ENCODE measurements at places on chromosomes 11 and 22.

- no peak for DNase-seq
These were observed 113.5 kb downstream of the SOX6 start for GRCh38 chr11:16242806-16243205.

- no peak for DNase-seq
These were observed 234.9 kb upstream of the CADM1 start for GRCh38 chr11:115739146-115739545.

DNA sequence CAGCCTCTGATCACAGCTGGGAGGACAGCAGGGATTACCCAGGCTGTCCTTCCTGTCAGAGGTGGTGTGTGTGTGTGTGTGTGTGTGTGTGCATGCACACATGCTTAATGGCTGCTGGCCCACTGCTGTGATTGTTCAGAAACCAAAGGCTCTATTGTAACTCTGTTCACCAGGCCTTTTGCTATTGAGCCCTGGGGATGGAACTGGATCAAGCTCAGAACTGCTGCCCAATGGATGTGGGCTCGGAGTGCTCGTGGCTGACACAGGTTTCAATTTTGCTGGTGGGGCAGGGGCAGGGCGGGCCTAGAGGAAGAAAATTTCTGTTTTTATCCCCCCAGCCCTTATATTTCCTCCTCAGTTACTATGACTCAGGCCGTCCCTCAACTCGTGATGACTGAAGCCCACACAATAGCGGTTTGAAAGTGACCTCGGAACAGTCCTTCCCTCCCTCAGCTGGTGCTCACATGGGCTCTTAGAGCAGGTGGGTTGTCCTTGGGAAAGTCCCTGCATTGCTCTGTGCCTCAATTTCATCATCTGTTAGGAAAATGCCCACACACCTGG, 359.3 kb downstream of the TENM4 start:
- peak; percentile 67 for DNase-seq

- DNase-seq, result no peak
These were observed 40.5 kb downstream of the OPCML start for GRCh38 chr11:133491680-133492383.

DNA sequence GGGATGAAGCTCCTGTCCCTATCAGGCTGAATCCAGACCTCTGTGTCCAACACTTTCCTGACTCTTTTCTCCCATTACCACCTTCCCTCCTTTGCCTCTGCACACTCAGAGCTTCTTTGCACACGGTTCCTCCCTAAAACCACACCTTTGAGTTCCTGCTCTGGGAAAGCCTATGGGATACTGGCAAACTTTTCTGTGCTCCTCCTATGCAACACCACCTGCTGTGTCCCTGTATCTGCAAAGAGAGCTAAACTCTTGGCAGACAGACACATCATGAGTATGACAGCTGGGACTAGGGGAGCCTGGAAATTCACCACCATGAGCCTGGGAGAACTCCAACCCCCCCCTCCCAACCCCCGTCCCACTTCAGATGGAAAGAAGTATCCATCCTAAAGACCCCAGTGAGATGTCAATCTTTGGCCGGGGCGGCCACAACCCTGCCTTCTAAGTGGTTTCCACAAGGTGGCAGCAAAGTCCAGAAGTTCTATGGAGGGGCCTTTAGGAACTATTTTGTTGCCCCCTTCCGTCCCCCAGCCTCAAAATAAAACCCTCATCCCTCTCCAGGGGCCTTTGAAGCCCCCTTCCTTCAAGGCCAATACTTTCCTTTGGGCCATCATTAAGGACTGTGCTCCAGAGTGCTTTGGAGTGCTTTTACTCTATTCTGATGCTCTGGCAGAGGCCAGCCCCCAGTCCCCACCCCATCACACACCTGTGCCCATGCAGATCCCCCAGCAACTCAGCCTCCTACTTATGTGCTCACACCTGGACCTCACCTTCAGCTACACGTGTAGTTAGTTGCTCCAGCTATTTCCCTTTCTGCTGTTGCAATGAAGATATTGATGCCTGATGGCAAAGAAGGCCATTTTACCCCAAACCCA, 19.4 kb downstream of the HTR3A start:
- no peak for DNase-seq

DNA sequence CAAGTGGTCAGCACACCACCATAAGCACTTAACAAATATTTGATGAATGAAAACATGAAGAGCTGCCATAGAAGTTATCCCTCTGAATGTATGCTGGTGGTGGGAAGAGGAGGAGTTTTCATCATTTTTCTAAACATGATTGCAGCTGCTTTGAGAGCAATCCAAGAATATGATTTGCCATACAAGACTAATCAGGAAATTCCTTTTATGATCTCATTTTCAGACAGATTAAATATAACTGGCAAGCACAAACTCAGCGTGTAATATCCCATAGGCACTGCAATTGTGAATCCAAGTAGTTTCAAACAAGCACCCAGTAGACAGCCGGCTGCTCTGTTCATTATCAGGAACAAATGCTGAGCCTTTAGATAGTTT, 505.7 kb upstream of the LUZP2 start:
- DNase-seq, result peak; percentile 89

DNA sequence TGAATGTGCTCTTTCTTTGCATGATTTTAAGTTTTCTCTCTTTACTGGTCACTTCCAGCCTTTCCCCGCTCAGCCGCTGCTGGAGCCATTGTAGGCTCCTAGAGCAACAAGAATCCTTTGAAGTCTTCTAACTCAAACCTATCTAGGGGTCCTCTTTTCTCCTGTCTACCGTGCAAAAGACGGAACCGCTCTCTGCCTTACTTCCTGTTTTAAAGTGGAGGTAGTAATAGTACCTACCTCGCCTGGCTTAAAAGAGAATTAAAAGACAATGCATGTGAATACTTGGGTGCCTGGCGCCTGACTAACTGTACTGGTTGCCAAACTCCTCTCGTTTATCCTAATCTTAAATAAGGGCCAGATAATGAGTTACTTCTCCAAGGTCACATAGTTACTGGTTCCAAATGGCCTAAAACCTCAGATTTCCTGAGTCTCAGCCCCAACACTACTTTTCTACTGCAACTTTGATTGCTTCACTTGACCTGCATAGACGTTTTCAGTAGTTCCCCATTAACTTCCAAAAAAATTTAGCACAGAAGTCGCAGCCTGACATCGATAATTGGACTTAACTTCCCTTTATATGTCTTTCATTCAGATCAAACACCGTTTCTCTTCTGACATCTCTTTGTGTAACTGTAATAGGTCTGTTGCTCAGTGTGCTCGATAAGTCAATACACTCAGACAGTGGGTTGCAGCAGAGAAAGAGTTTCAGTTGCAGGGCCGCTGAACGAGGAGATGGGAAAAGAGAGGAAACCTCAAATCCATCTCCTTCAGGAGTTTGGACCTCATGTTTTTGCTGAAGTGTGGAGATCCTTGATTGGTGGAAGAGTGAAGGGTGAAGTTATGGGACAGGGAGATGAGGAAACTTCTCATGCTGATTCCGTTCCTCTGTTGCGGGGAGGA, 891 bp downstream of the SAMM50 start:
- peak; percentile 12 for DNase-seq

GRCh38 chr11:70398834-70399680, 728 bp downstream of the CTTN start:
- no peak for DNase-seq
